ENCODE measurements at places on chromosomes 2 and 18.
A peak's percentile ranks its signal among the peaks of the same experiment; 100 is the strongest.

- DNase-seq: no peak
Measured at GRCh38 chr2:217192366-217192765, 332.5 kb upstream of the TNP1 start.

DNA sequence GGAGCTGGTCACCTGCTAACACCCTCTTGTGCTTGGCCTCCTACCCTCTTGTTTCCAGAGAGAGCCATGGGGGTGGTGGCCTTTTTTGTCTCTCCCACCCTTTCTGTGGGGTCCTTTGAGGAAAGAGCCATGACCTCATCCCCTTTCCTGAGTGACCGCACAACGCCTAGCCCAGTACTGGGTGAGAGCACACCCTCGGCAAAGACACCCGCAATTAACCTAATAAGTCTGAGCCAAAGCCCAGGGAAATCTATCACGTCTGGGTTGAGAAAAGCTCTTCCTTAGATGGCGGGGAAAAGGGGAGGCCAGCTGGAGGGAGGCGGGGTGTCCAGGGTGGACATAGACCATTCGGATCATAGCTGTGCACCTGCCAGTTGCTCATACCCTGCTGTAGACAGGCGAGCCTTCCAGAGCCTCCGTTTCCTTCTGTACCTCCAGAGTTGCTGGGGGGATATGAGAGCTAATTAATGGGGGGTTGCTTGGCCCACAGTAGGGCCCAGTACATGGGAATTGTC lies 93.7 kb upstream of the MCFD2 start:
- DNase-seq: no peak

GRCh38 chr2:28282861-28283646 lies 109.6 kb upstream of the FOSL2 start:
- no peak for DNase-seq

DNA sequence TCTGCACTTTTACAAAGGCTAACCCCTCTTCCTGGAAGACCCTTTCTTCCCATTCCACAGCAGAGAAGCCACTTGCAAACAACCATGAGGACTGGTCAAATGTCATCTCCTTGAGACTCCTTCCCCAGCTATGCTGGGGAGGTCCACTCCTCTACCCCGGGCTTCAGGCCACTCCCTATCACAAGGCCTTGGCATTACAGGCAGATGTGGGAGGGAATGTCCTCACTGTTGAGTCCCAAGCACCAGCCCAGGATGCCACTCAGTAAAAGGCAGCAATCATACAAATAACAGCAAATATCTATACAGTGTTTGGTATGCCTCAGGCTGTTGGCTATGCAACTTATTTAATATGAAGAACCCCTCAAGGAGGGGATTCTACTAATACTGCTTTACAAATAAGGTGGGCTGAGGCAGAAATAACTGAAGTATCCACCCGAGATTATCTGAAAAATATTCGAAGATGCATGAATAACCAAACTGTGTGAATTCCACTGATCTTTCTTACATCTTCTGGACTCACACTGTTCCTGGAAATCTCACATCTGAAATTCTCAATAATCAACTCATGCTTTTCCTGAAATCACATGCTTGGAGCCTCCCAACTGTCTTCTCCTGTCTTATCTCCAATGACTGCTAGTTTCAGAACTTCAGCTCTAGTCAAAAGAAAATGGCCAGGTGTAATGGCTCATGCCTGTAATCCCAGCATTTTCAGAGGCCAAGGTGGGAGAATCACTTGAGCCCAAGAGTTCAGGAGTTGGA lies 226.3 kb downstream of the TCF4 start:
- no peak for DNase-seq

DNA sequence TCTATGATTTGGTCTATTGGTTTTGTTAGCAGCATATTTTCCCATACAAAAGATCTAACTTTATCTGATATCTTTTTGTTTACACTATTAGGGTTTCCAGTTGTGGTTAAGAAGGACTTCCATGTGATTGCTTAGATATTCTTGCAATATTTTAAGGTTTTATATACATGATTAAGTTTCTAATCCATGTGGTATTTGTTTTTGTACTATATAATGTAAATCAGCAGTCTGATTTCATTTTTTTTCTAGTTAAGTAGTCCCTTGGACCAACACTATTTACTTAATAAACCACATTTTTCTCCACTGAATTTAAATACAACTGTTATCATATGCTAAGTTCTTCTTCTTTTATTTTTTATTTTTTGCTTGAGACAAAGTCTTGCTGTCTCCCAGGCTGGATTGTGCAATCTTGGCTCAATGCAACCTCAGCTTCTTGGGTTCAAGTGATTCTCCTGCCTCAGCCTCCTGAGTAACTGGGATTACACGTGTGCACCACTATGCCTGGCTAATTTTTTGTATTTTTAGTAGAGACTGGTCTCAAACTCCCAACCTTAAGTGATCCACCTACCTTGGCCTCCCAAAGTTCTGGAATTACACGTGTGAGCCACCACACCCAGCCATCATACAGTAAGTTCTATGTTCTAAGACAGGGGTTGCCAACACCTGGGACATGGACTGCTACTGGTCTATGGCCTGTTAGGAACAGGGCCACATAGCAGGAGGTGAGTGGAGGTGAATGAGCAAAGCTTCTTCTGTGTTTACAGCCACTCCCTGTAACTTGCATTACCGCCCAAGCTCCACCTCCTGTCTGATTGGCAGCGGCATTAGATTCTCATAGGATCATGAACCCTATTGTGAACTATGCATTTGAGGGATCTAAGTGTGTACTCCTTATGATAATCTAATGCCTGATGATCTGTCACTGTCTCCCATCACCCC lies 58.5 kb upstream of the RAB27B start:
- DNase-seq: peak; percentile 61

DNA sequence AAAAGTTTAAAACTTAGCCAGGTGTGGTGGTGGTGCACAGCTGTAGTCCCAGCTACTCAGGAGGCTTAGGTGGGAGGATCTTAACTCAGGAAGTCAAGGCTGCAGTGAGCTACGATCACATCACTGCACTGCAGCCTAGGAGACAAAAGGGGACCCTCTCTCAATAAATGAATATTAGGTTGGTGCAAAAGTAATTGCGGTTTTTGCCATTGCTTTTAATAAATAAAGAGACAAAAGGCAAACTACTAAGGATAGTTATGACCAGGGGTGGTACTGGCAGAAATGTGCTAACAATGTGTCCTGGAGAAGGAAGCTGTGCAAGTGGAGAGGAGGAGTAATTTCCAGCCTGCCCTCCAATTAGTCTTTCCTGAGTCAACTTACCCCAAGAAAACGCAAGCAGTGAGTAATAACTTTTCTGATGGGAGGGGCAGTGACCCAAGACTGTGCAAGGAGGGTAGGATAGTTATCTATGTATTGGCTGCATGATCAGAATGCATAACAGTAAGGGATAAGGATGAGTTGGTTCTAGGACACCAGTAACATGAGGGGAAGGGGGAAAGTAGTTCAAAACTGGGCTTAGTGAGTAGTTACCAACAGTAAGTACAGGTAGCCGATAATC lies 1.5 kb downstream of the EXOC6B start:
- DNase-seq: peak; percentile 50

DNA sequence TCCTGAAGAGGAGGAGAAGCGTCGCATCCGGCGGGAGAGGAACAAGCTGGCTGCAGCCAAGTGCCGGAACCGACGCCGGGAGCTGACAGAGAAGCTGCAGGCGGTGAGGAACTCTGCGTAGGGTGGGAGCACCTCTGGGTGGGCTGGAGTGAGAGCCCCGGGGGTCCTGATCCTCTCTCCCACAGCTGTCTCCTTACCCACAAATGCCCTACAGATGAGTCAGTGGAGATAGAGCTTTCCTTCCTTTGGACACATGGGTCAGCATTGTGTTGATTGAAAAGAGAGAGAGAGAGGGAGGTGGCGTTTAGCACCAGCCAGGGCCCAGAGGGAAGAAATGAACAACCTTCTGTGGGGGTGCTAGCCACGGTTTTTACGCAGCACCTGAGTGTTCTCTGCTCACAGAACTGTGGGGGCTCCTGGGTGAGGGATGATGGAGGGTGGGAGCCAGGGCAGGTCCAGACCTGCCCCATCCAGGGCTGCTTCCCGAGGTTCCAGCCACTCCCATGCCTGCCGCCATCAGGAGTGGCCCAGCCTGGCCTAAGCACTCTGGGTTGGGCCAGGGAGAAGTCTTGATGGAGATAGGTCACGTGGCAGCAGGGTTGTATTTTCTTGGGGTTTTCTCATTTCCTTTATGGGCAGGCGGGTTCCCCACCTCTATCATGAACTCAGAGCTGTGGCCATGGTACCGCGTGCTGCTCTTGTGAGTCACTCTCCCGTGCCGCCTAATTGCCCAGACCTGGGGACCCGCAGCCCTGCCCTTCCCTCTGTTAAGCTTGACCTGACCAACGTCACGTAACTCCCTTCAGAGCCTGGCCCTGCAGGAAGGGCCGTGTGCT lies 16.3 kb downstream of the FOSL2 start:
- peak; percentile 86 for DNase-seq

GRCh38 chr18:78859686-78860085 lies 119.9 kb upstream of the SALL3 start:
- no peak for DNase-seq

DNA sequence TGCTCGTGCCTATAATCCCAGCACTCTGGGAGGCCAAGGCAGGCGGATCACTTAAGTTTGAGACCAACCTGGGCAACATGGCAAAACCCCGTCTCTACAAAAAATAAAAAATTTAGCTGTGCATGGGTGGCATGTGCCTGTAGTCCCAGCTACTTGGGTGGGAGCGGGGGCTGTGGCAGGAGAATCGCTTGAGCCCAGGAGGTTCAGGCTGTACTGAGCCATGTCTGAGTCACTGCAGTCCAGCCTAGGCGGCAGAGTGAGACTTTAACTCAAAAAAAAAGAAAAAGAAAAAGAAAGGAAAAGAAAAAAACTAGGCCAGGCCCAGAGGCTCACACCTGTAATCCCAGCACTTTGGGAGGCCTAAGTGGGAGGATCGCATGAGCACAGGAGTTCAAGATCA lies 30.8 kb downstream of the TWSG1 start:
- DNase-seq: peak; percentile 24

- DNase-seq: peak; percentile 74
Measured at GRCh38 chr2:181305301-181306123, 151.7 kb upstream of the ITGA4 start.

DNA sequence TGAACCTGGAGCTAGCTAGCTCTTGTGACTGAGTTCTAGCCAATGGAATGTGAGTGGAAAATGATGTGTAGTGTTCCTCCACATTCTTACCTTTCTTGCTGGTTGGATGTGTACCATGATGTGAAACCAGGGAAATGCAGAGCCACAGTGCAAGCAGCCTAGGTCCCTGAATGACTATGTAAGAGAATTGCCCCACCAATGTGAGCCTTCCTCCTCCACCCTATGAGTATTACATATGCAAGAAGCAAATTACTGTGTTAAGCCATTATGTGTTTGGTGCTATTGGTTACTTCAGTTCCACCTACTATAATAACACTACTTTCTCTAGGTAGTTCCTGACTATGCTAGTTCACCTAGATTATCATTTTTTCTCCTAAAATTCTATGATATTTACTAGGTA lies 39.6 kb downstream of the LCLAT1 start:
- no peak for DNase-seq

GRCh38 chr2:179911569-179911968 lies 50.2 kb upstream of the ZNF385B start:
- DNase-seq: no peak
